ENCODE measurements at places on chromosomes 5 and 9. TPM values are rescaled to one million over a fixed set of nuclear protein-coding genes. Genes with fewer than 3 reads are reported as not detected.

DNA sequence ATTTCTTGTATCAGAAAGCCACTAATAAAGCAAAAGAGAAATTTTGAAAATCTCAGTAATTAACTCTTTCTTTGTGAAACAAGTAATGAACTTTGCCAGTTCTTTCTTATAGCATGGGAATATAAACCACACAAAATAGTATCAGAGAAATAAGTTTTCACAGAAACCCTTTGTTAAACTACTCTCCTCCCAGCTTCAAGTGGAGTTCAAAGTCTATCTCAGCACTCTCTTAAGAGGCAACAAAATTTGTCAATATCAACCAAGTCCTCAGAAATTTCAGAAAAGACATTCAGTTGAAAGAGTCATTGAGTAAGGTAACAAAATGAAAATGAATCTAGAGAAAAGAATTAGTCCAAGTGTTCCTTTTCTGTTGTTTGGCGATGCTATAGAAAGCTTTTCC lies 89.3 kb downstream of the NTRK2 start:
- DNase-seq = no peak

DNA sequence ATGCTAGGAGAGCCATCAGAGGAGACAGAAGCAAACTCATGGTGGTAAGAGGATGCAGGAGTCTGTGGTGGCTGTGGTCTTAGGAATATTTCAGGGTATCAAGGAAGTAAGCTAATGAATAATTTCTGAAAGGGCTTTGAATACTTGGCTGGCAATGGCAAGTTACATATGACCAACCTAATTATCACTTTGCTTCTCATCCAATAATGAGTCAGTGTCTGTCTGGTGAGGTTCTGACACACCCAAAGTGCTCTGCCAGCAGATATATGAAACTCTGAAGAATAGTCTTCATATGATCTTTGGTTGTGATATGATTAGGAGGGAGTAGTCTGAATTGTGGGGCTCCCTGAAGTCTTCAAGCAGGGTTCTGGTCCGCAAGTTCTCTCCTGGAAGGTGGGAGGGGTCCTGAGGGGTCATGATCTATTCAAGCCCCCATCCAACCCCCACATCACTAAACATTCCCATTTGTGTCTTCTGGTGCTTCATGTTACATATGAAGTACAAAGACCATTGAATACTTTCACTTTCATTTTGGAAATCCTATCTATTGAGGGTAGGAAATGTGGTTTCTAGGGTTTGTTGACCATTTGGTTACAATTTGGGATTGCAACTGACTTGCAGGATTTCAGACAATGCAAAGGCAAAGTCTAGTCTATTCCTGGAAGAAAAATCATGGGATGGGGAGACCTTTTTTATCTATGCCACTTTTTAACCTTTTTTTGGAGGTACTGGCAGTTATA lies 199.9 kb upstream of the CDKN2B start:
- no peak for DNase-seq

DNA sequence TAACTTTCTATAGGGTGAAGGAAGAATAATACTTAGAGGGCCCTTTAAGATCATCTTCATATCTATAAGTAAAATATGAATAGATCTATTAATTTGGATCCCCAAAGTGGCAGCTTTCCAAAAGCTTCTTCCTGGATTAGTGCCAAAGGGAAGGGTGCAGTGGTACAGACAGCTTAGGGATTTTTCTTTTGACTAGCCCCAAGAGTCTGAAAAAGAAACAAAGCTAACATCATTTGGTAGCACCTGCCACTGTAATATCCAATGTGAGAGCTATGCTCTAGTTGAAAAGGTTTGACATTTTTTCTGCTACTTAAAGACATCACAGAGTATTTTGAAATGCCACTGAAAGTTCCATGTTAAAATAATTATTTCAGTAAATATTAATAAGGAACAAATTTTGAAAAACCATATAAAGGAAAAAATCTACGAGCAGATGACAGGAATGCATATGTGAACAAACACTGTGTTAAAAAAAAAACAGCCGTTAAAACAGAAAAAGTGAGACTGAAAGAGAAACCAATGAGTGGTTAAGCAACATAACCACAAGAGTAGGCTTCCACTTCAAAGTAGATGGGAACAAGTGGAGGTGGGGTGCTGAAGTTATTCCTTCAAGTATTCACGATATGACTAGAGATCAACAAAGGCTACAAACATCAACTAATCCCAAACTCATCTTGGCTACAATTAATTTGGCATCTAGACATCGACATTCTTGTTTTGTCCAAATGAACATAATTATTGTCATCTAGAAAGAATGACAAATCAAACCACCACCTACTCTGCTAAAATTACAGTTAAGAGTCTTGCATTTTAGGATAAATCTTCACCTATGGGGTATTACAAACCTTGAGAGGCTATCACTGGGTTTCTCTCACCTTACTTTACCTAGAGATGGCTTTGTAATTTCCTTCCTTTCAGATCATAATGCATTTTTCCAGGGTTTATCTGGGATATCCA lies 137.5 kb downstream of the CPLANE1 start:
- peak; percentile 5 for DNase-seq

- DNase-seq = peak; percentile 10
Measured at GRCh38 chr9:68507130-68507805, 33.4 kb downstream of the TMEM252 start.

DNA sequence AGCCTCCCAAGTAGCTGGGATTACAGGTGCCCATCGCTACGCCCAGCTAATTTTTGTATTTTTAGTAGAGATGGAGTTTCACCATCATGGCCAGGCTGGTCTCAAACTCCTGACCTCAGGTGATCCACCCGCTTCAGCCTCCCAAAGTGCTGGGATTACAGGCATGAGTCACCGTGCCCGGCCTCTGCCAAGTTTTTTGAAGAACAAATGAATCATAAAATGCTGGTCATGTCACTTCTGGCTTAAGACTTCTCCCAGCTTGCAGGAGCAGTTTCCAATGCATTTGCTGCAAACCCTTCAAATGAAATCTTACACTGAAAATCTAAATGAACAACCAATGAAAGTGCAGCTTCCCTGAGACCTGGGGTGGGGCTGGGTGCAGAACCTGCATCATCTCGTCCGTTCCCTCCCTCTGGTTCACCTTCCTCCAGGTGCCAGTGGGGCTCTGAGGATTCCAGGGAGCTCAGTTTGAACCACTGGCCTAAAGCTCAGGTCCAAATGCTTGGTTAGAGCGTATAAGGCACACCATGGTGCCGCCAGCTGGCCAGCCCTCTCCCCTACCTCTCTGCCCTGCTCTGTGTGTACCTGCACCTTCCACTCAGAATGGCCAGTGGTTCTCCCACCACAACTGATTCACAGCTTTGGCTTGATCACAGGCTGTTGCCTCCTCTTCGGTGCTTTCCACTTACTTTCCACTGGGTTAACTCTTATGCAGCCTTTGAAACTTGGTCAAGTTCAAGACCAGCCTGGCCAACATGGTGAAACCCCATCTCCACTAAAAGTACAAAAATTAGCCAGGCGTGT lies 39.8 kb upstream of the FUBP3 start:
- DNase-seq = no peak

DNA sequence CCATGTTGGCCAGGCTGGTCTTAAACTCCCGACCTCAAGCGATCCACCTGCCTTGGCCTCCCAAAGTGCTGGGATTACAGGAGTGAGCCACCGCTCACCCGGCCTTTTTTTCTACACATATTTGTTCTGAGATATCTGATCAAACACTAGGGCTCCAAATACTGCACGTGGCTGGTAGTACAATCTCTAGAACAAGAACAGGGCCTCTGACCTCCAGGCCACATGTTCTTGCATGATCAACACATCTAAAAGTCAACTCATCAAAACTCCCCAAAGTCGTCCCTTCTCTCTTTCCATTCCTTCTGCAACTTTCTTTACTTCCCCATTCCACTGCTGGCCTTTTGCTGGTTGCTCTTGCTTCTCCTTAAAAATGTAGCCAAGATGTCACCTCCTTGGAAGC lies 113.3 kb upstream of the LHFPL2 start:
- DNase-seq = no peak

Gene OR1B1
- not detected for total RNA-seq

Gene SV2C
- 4.1 TPM for total RNA-seq

Gene BAAT
- total RNA-seq = 0.17 TPM

All from A673 (cell line).